ENCODE measurements at places on chromosomes 3 and 15. TPM values are rescaled to one million over a fixed set of nuclear protein-coding genes. Genes with fewer than 3 reads are reported as not detected.

PRR20G gene
- total RNA-seq = not detected

DNA sequence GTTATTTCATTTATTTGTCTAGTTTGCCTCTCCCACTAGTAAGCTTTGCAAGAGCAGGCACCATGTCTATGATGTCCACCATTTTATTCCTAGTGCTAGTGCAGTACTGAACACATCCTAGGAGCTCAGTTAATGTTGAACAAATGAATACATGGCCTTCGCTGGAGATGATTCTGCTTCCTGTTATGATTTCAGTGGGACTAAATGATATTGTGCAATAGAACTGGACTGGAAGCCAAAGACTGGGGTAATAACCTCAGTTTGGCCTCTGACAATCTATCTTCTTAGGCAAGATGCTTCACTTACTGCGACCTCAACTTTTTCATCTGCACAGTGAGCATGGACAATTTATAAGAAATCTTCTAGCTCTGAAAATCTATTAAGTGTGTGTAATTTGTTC is 191.3 kb downstream of the ADAMTSL3 start:
- no peak for DNase-seq

UCN2 gene
- 5.0 TPM for total RNA-seq

DNA sequence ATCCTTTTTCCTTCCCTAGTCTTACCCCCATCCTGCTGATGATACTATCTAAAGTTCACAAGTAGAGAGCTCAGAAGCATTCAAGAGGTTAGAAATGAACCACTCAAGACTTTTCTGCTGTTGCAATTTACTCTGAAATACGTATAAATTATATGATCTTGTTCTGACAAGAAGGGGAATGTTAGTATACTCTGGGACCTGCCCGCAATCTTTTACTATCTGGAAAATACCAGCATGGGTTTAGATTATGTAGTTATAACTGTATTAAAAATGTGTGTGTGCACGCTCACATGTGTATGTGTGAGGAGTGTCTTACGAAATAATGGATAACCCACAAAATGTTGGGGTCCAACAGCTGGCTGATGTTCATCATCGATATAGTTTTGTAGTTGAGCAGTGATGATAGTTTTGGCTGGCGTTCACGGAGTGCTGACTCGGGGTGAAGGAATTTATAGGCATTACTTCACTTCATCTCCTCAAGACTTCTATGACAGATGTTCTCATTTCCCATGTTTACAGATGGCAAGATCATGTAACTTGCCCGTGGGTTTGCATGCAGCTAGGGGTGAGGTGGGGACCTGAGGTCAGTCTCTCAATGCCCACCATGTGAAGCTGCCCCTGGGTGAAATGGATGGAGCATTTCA is 297.5 kb upstream of the LYSMD4 start:
- DNase-seq = no peak

PLA2G4F gene
- not detected for total RNA-seq

GRCh38 chr3:52518723-52519444 is 14.8 kb downstream of the NT5DC2 start:
- DNase-seq = no peak

GRCh38 chr3:148101061-148101460 is 596.6 kb upstream of the AGTR1 start:
- DNase-seq = peak; percentile 12

- DNase-seq = no peak
Observed at GRCh38 chr3:180707896-180708295, 28.6 kb upstream of the CCDC39 start.

DNA sequence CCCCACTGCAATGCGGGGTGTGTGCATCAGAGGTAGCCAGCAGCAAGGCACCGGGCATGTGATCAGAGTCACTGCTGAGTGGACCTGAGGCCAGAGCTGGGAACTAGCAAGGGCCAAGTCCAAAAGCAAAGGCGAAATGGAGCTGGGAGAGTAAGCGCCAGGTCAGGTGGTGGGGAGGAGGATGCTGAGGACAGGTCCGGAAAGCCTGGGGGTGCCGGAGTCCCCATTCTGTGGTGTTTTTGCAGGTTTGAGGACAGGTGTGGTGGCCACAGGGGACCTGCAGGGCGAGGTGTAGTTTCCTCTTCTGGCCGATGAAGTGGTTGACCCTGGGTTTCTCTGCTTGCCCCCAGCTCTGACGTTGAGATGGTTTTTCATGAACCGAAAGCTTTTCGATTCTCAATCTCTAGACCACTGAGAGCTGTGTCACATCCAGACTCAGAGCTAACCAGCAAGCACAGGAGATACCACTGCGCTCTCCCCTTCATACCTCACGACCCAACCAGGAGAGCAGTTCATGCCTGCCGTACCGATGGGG is 35.0 kb upstream of the HES1 start:
- DNase-seq = no peak

NCEH1 gene
- 23.8 TPM for total RNA-seq

GRCh38 chr3:131403216-131403895 is 21.8 kb downstream of the NUDT16 start:
- no peak for DNase-seq

GRCh38 chr3:190105876-190106275 is 14.8 kb downstream of the P3H2 start:
- no peak for DNase-seq

GRCh38 chr3:151827816-151828215 is 13.9 kb downstream of the AADAC start:
- DNase-seq = no peak

DNA sequence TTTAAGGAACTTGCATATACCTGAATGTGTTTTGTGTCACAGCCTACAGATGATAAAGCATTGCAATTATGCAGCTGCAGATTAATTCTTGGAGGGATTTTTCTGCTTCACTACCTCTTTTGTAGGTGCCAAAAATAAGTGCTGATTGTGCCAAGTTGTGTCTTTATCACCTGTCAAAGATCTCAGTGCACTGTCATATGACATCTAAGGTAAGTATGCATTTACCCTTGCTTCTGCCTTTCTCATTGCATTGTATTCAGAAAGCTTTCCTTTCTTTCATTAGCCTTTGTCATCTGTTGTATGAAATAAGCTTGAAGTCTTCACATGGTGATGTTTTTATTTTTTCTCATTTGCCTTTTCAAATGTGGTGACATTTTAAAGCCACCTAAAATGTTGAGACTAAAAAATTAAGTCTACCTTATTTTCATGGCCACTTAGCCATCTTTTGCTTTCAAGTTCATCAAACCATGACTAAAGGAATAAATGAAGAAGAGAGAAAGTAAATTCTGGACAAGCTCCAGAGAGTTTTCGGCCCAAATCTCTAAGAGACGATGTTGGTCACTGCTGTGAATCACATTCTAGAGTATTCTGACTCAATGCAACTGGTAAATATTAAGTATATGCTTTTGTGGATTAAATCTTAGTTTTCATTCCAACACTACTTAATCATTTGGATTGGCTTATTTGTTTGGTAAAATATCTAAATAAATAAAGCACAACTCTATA is 381.8 kb upstream of the EPHA3 start:
- DNase-seq = no peak

GRCh38 chr15:58203537-58203936 is 65.4 kb downstream of the AQP9 start:
- DNase-seq = peak; percentile 55

All from A172 (cell line).